ENCODE measurements at places on chromosomes 3 and 15. TPM values are rescaled to one million over a fixed set of nuclear protein-coding genes. Genes with fewer than 3 reads are reported as not detected.

- no peak for DNase-seq
Observed at GRCh38 chr3:165854696-165855095, 17.5 kb upstream of the BCHE start.

DNA sequence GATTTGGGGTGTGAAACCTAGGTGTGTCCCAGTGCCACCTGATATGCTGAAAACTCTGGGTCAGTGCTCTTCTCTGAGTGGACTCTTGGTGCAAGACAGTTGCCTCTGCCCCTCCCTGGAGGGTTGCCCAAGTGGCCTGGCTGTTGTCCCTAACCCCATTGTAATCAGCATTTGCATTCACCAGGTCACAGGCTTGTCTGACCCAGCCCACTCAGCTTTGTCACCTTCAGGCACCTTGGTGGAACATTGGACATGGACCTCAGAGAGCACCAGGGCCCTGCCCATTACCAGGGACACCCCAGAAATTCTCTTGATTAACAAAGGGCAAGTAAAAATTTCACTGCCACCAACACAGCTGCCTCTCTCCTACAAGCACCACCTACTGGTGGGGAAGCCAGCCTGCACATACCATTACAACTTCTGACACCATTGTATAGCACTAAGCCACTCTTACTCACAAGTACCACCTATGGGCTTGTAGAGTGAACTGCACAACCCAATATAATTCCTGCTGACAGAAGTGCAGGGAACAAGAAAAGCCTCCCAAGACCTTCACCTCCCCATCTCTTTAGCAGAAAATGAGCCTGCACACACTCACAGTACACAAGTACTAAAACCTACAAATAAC lies 324.6 kb downstream of the EPHA6 start:
- peak; percentile 27 for DNase-seq

- no peak for DNase-seq
Observed at GRCh38 chr15:73867426-73867825, 5.9 kb upstream of the TBC1D21 start.

KLF15 gene
- 12.1 TPM for total RNA-seq

DNA sequence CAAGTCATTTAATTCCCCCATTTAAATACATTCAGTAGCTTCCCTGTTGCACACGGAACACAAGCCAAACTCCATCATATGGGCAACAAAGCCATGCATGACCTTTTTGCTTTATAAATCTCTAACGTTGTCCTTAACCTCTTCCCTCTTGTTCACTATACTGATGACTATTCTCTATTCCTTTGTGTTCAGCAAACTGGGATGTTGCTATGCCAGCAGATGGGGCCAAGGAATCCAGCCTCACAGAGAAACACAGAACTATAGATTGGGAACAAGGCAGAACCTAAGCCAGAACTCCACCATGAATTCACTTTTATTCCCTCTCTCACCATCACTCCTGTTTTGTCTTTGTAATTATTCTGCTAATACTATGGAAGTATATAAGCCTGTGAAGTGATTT lies 398.4 kb downstream of the TUSC7 start:
- DNase-seq: no peak

RAB11A gene
- 224 TPM for total RNA-seq

NPAP1 gene
- 0.11 TPM for total RNA-seq

DNA sequence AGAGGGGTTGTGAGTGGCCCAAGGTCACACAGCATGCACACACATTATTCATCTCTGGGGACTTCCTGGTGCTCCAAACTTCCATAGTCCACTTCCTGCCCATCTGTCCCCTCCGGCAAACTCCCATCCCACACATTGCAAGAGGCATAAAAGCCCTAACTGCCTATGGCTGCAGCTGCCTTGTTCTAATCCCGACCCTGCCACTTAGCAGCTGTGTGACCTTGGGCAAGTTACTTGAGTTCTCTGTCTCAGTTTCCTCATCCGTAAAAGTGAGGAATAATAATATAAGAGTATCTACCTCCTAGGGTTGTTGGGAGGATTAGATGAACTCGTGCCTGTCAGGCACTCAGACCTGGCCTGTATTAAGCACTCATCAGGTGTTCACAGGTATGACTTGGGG lies 84.2 kb downstream of the SMAD6 start:
- no peak for DNase-seq

DNA sequence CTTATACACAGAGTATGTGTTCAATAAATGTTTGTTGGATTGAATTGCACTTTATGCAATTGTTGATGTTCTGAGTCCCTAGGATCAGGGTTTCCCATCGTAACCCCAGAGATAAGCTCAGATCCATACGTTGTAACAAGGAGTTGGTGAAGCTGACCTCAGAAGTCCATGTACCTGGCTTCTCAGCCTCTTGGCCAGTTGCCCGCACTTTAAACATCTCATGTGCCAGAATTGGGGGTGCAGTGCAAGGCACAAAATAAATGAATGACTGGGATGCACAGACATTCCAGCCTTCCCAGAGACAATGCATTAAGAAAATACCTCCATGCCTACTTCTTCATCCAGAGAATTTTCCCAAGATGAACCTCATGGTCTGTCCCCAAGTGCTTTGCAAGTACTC lies 142.9 kb upstream of the IL12A start:
- no peak for DNase-seq

GREM1 gene
- total RNA-seq: 0.71 TPM

GRCh38 chr3:195762611-195763010 lies 41.8 kb downstream of the MUC20 start:
- no peak for DNase-seq

DNA sequence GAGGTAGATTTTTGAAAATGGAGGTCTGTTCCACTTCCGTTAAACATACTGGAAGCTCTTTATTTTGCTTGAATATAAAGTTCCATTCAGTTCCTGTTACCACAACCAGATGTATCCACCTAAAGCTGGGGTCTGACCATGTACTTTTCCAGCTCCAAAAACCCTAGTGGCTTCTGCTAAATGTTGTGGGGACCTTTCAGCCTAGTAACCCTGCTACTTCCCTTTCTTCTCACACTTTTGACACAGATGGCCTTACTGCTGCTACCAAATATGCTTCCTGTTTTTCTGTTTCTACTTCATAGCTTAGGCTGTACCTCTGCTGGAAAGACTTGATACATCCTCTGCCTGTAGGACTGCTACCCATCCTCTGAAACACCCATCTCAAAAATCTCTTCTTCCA lies 87.8 kb downstream of the COL6A6 start:
- no peak for DNase-seq

CKMT1B gene
- total RNA-seq: 37.3 TPM

RAB6B gene
- total RNA-seq: 14.9 TPM

FOXB1 gene
- 10.8 TPM for total RNA-seq

GRCh38 chr15:31401282-31401681 lies 74.6 kb downstream of the KLF13 start:
- DNase-seq: no peak

DNA sequence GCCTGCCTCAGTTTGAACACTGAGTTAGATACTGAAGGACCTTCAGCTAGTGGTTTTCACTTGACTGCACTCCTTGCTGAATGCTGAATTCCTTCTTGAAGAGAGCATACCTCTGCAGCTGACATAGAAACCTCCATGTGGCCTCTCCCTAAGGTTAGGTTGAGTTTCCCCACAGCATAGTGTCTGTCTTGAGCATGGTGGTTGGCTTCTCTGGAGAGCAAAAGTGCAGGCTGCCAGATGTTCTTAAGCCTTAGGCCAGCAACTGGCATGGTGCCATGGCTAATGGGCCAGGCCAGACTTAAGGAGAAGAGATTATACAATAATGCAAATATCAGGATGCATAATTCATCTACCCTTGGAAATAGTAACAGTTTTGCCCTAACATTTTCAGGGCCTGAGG lies 545.6 kb upstream of the ZNF385D start:
- DNase-seq: no peak

AGBL1 gene
- total RNA-seq: not detected

DNA sequence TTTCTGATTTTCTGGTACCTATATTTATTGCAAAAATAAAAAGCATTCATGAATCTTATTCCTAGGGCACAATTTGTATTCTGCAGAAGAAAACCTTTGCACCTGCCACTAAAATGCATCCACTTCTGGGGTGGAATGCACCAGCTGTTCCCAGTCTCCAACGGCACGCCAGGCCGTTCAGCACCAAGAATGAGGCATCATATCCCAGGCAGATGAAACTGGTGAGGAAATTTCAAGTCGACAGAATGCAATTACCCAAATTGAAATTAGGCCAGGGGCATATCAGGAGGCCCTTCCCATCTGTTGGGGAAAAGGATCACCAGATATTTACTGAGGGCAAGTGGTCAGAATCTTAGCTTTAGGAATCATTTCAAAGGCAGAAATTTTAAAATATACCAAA lies 13.6 kb upstream of the RBMS3 start:
- DNase-seq: no peak

GABRR3 gene
- not detected for total RNA-seq

GRCh38 chr3:105254154-105254553 lies 112.6 kb upstream of the ALCAM start:
- no peak for DNase-seq

TMEM108 gene
- 10.2 TPM for total RNA-seq
